ENCODE measurements at places on chromosomes 2 and 18.

DNA sequence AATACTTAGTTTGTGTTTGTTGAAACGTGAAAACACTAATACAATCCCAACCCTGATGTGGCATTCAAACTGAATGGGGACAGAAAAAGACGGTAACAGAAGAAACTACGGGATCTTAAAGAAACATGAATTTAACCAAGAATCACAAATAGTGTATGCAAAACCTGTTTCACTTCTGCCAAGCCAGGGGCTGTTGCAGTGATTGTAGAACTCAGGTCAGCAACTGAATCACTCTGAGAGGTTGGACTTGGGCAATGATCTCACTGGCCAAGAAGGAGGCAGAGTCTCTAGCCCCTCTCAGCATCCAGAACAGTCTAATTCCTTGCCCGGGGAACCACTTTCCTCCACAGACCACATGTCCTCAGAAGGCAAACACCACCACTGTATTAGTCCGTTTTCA lies 54.9 kb upstream of the CRIM1 start:
- no peak for DNase-seq

DNA sequence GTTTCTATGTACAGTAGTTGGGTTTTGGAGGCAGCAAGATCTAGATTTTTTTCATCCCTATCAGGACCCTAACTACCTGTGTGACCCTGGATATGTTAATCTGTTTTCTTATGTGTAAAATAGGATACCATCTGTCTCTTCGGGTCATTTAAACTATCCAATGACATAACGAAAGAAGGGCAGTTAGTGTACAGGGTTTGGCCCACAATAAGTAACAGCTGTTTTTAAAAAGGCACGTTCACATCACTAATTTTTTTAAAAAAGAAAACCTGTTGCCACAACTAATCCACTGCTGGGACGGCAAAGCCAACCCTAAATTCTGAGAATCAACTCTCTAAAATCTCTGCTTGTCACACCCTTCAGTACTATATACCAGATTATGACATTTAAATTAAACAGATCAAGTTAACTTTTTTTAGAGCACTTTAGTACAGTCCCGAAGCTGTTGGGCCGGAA lies 869 bp downstream of the USP40 start:
- no peak for DNase-seq

GRCh38 chr2:119760237-119760955 lies 674 bp downstream of the PTPN4 start:
- DNase-seq = no peak

DNA sequence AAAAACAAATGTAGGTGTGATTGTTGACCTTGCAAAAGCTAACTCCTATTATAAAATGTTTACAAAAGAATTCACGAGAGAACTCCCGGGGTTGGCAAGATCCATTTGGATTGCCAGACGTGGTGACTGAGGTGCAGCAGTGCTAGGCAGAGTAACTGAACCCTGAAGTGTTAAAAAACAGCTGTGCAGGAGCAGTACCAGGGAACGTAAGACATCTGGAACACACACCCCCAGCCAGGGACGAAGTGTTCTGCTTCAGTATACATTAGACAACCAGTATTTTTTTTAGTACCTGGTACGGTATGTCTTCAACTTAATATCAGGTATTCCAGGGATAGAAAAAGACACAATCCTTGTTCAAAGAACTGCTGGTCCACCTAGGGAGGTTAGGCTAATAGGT lies 272.1 kb upstream of the EPAS1 start:
- no peak for DNase-seq

GRCh38 chr2:170736628-170737027 lies 21.5 kb downstream of the SP5 start:
- DNase-seq = no peak

GRCh38 chr2:239253701-239254436 lies 147.0 kb downstream of the HDAC4 start:
- no peak for DNase-seq

GRCh38 chr2:8674420-8675009 lies 7.3 kb upstream of the ID2 start:
- DNase-seq = no peak

DNA sequence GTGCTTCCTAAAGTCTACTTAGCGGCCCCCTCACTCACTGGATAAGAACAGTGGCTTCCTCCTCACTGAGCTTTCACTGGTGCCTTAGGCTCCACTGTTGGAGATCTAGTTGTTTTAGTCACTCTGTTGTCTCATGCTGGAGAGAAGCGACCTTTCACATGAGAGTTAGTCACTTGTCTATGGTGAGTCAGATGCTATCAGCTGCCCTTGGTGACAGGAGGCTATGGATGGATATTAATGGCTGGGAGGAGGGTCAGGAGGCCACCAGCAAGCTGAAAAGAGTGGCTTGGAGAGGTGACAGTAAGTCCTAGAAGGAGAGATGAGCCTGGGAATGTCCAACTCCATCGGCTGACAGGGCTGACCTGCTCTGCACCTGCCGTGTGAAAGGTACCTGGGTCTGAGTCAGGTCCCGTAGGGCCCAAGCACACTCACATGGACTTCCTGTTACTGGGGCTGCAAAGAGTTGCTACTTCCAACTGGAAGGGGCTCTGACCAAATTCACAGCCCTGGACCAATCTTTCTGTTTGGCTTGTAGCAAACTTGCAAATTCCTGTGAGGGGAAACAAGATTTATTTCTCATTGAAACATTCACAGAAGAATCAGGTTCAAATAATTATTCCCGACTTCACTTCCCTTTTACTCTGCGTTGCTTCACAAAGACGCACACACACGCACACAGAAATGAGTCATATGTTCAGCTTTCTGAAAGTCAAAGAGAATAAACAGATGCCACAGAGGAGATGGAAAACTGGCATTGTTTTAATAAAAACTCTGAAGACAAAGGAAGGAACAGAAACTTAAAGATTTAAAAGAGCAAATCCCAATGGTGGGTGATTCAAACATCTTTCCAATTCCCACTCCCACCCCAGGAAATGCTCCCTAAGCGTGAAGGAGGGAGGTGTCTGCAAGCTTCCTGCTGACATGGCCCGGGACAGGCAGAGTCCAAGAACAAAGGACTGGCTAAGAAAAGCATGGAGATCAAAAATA lies 203.5 kb upstream of the TWIST2 start:
- no peak for DNase-seq

DNA sequence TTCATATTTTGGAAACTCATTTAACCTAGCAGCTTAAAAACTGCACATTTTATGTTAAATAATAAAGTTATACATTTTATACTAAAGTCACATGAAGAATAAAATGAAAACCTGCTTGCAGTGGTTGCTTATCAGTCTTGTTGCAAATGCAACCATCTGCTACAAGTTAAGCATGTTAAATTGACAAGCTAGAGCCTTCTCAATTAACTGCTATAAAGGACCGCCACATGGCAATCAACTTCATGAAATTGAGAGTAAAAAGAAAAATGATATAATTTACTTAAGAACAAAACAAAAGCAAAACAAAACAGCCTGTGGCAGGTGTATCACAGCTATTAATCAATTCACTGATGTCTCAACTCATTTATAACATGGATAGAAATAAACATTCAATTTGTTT lies 78.7 kb downstream of the RTTN start:
- DNase-seq = no peak

DNA sequence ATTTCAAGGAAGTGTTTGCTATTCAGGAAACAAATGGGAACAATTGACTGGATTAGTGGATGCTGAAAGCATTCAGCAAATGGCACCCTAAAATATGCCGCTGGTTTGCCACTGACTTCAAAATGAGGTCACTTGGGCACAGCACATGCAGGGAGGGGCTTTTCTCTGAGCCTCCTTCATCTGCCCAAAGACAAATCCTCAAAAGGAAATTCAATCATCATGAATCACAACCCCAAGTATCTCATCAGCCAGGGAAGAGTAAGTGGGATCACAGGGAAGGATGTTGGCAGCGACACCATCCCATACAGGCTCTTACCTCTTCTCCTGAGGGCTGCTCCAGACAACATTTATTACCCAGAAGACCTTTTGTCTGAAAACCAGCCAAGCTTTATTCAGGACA lies 14.4 kb upstream of the SP140L start:
- no peak for DNase-seq

GRCh38 chr2:64008434-64009009 lies 10.7 kb downstream of the VPS54 start:
- DNase-seq = no peak

DNA sequence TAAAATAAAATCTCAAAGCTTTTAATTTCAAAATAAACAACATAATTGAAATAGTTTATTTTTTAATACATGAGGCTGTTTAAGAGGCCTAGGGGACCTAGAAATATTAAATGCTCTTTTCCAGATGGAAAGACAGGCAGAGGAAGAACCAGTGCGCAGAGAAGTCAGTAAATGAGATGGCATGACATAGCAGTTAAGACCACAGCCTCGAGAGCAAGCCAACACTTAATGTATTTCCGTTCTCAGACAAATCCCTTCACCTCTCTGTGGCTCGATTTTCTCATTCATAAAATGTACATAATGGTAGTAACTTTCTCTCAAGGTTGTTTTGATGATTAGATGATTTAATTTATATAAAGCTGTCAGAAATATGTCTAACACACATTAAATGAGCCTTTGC lies 405.1 kb upstream of the CWC22 start:
- no peak for DNase-seq

GRCh38 chr2:177633111-177633510 lies 240.5 kb downstream of the AGPS start:
- DNase-seq = no peak

DNA sequence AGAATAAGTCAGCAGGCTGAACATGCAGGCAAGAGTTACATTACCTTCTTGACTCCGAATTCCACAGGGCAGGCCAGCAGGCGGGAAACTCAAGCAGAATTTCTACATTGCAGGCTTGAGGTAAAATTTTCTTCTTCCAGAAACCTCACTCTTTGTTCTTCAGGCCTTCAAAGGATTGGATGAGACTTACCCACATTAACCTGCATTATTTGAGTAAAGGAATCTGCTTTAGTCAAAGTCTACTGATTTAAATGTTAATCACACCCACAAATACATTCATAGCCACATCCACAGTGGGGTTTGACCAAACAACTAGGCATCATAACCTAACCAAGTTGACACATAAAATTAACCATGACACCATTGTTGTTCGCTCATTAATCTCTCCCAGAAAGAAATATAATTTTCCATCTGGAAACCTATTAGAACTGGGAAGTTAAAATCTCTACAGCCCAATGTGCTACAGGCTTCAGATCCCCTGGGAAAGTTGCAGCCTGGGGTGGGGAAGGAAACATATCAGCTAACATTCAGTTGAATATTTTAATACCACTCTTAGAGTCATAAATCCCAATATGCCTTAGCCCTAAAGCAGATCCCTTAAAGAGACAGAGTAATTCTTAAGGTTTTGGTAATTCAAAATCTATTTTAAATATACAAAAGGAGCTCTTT lies 468.2 kb upstream of the TNP1 start:
- DNase-seq = no peak

DNA sequence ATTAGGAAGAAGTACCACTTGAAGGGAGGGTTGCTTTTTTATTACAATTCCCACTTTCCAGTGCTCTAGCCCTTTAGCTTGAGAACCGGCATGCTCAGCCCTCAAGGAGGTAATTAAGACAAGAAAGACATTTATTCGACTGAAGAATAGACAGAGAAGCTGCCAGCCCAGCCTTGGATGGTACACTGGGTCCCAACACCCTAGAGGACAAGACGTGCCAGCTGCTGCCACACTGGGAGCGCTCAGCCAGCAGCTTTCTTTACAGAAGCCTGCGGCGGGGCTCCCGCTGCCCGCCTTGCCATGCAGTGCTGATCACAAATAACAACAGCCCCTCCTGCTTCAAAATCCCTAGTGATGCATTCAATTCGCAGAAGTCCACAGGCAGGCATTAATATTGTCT lies 746.3 kb upstream of the RAB6C start:
- no peak for DNase-seq

DNA sequence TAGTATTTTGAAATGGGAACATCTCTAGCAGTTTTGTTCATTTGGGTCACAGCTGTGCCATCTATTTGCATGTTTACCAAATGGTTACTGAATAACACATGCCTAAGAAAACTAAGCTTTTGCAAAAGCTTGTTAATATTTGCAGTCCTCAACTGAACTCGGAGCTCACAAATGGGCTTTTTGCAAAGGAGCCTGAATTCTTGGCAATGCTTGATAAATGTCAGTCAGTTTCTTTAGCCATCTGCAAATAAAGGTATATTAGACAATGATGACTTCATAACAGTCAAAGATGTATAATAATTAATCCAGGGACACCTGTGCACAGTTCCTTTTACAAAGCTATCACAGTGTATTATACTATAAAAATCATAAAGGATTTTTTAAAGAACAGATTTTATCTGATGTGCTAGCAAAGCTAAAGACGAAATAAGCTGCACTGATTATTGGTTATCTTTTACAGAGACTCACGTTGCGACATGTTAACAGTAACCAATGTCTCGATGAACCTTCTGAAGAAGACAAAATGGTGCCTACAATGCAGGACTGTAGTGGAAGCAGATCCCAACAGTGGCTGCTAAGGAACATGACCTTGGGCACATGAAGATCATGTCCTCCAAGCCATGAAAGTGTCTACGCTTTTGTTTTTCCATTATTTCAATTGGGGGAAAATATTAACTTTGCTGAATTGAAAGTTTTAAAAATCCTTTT lies 248.4 kb upstream of the KCNJ3 start:
- no peak for DNase-seq

DNA sequence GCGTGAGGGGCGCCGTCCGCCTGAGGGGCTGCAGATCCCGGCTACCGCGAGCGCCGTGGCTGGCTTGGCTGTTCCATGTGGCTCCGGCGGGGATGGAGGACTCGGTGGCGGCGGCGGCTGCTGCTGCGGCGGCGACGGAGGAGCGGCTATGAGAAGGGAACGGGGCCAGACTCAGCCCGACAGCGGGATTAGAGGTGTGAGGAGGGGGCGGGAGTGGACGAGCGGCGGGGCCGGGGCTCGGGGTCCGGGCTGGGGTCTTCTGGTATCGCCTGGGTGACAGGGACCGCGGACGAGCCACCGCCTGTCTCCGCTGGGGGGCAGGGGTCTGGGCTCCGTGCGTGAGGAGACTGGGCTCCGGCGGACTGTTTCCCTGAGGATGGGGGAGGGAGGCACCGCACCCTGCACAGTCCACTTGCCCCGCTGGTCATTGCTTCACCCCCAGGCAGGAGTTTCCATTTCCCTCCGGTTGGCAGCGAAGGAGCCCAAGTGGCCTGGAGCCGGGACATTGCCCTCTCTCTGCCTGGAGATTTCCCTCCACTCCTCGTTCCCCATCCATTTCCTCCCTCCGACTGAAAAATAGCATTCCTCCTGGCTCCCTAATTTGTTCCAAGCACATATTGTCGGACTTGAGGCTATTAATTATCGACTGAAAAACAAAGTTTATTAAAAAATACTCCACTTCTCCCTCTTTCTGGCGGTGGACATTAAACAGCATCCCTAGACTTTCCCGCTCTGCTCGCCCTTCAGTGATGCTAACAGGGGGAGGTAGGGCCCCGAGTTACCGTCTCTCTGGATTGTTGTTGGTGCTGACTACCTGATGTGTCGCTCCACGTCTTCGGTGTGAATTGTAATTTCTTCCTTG lies 577 bp downstream of the EHBP1 start:
- DNase-seq = no peak

- no peak for DNase-seq
Observed at GRCh38 chr2:23241121-23241520, 143.9 kb upstream of the KLHL29 start.

DNA sequence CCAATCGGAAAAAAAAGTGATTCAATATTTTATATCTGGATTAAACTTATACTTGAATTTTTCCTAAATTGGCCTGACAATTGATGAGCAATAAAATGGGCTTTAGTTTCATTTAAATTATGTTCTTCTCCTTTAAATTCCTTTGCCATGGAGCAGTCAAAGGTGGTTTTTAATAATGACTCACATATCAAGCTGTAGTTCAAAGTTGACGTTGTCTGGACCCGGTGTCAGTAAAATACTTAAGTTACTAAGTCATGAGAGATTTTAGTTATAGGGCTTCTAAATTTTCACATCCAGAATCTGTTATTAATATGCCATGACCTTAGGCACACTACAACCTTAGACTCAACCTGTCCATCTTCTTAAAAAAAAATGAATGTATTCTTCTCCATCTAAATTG lies 62.5 kb downstream of the CDH2 start:
- no peak for DNase-seq
